ENCODE measurements at places on chromosomes 16 and 17.

- DNase-seq: no peak
These were observed 13.5 kb downstream of the NME3 start for GRCh38 chr16:1757714-1758461.

GRCh38 chr16:82432261-82432660 lies 194.5 kb upstream of the CDH13 start:
- no peak for DNase-seq

DNA sequence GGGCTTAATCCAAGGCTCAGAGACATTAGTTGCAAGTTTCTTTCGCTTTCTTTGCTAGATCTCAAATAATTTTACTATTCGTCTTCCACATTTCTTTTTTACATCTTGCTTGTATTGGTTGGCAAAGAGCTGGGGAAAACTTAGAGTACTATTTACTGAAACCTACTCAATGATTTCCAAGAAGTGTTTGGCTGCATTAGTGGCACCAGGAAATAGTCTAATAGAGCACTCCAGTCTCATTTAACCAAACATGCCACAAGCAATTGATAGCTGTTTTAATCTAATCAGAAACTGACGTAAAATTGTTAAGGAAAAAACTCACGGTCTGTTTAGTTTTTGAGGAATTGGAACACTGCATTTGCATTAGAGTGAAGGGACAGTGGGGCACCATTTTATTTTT lies 29.0 kb downstream of the NUP93 start:
- DNase-seq: no peak

DNA sequence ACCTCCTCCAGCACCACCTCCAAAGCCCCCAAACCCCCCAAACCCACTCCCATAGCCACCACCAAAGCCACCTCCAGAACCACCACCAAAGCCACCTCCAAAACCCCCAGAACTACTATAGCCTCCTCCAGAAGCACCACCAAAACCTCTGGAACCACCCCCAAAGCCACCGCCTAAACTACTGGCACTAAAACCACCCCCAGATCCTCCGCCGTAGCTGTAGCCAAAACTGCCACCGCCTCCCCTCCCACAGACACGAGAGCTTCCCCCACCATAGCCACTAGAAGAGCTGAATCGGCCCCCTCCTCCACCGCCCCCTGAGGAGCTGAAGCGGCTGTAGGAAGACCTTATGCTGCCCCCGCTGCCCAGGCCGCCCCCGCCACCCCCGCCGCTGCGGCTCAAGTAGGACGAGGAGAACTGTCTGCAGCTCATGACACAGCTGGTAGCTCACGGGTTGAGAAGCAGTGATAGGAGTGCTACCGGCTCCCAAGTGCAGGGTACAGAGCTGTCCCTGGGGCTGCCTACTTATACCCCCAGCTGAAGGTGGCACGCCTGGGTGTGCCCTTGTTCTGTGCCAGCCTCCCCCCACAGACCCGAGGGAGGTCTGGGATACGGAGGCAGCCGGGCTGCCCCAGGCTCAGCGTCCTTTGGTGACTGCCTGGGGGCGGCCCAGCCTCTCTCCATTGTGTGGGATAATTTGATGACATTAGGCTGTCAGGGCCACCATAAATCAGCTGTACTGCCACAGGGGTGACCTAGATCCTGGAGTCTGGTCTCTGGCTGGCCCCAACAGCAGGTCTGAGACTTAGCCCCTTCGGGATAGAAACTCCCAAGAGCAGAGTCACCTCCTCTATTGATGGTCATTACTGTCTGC lies at the start of gene KRT9:
Gene KRT9 (minus strand): TSS at position 499 of the 874 bp plus-strand sequence. CDS start 67 bp downstream, at position 432.
- no peak for DNase-seq

DNA sequence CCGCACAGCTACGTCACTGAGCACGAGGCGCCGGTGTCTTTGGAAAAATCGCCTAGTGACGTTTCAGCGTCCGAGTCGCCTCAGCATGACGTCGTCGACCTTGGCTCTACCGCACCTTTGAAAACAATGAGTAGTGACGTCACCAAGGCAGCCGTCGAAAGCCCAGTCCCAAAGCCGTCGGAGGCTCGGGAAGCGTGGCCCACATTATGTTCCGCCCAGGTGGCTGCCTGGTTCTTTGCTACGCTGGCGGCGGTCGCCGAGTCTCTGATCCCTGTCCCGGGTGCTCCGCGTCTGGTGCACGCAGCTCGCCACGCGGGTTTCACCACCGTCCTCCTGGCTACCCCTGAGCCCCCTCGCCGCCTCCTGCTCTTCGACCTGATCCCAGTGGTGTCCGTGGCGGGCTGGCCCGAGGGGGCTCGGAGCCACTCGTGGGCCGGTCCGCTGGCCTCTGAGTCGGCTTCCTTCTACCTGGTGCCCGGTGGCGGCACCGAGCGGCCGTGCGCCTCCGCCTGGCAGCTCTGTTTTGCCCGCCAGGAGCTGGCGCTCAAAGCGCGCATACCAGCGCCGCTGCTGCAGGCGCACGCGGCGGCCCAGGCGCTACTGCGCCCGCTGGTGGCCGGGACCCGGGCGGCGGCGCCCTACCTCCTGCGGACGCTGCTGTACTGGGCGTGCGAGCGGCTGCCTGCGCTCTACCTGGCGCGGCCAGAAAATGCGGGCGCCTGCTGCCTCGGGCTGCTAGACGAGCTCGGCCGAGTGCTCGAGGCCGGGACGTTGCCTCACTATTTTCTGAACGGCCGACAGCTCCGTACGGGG lies 1.5 kb downstream of the TMEM102 start:
- peak; percentile 89 for DNase-seq

GRCh38 chr16:21164521-21165168 lies 6.2 kb downstream of the LDAF1 start:
- DNase-seq: no peak

DNA sequence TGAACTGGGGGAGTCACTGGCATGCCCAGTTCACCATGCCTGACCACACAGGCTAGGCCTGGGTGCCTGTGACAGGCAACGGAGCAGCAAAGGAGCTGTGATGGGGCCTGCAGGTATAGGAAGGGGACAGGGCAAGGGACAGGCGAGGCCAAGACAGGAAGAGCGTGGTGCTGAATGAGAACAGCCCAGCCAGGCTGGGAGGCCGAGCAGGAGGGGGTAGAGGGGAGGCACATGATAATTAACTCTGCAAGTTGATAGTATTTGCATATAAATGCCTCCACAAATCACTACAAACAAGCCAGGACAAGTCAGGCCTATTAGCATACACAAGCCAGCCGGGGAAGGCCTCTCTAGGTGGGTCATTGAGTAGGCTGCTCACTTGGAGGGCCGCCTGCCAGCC lies 7.8 kb downstream of the ZFHX3 start:
- DNase-seq: no peak

- peak; percentile 35 for DNase-seq
These were observed 10.1 kb upstream of the COL1A1 start for GRCh38 chr17:50211249-50212120.

DNA sequence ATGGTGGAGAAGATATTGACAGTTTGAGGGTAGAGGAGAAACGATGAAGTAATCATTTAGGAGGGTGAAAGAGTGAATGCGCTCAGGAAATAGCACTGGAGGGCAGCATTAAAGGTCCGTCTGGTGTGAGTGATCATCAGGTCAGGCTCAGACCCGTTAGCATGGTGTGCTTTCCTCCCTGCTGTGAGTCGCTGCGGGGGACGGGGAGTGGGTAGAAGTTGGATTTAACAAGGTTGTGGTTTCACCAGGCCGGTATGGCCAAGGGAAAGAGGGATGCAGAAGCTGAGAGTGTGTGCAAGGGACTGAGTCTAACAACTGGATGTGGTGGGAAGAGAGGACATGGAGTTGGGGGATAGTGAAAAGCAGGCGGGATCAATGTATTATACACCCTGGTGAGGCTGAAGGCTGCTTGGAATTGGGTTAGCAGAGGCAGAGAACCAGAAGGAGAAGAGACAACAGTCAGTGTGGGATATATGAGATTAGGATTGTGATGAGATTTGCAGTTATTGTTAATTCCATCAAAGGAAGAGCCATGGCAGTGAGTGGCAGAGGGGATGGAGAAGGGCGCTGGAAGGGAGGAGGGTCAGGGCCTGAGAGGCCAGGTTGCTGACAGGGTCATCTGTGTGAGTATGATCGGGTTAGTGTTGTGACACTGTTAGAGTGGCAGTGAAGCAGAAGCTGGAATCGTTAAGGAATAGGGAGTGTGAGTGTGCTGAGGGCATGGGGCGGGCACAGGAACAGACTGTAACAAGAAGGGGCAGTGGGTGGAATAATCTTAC lies 59.0 kb upstream of the TBX2 start:
- no peak for DNase-seq

DNA sequence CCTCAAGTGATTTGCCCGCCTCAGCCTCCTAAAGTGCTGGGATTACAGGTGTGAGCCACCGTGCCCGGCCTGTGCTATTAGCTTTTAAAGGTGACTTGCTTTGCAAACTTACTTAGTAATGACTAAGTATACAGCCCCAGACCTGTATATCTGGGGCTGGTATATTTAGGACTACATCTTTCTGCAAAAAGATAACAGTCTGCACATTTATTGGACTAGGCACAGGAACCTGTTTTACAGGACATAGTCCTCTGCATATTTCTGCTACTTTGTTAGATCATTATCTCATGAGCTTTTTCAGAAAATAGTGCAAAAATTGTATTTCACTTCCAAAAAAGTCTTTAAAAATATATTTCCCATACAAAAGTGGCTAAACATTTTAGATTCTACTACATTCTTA lies 1.3 kb downstream of the KRT24 start:
- no peak for DNase-seq

DNA sequence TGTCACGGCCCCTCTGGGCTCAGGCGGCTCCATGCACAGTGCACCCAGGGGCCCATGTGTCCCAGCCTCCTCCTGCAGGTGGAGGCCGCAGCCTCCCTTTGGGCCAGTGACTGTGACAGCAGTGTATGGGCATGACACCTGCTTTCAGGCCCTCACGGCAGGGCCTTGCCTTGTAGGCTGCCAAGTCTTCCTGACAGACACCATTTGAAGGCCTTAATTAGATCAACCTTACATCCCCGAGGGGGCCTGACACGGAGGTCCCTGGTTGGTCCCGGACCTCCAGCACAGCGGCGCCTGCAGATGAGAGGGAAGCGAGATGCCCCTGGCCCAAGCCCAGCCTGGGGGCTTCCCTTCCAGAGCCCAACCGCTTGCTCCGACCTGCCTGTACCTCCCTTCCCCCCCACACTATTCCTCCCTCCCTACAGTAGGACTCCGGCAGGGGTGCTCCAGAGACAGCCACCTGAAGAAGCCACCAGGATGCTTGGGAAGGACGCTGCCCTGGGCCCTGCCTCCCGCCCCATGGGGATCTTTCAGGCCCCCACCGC lies 31.9 kb downstream of the BAIAP2 start:
- no peak for DNase-seq

- no peak for DNase-seq
These were observed 69.2 kb upstream of the KIFC3 start for GRCh38 chr16:57871456-57871855.

GRCh38 chr16:86823888-86824671 lies 245.7 kb downstream of the FOXL1 start:
- no peak for DNase-seq

GRCh38 chr16:3865241-3865640 lies 15.3 kb downstream of the CREBBP start:
- no peak for DNase-seq

Data from left lobe of liver (tissue), 2 donors.